DMS79 (cell line): ENCODE measurements at places on chromosomes 4 and X.

DNA sequence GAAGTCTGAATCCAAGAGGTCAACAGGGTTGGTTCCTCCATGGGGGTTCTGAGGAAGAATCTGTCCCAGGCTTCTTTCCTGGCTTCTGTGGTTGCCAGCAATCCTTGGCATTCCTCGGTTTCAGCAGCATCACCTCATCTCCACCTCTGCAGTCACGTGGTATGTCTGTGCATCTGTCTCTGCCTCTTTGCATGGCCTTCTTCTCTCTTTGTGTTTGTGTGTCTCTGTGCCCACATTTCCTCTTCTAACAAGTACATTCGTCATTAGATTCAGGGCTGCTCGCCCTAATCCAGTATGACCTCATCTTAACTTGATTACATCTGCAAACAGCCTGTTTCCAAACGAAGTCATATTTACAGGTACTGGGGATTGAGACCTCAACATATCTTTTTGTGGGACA is 114.0 kb downstream of the BCOR start:
- DNase-seq: no peak

DNA sequence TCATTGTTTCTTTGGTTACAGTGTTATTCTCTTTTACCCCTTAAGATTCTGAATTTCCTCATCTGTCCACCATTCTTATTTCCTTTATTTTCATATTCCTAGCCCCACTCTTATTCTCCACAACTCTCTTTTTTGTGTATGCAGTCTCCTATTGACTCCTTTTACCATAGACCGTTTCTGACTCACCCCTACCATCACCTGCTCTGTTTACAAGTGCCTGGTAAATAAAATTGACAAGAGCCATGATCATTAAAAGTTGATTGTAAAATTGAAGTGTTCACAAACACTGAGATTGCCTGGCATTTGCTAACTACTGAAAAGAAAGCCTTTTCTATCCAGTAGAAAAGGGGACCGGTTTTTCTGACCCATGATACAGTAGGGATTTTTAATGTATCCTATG is 54.4 kb downstream of the MRPL1 start:
- DNase-seq: peak; percentile 54

DNA sequence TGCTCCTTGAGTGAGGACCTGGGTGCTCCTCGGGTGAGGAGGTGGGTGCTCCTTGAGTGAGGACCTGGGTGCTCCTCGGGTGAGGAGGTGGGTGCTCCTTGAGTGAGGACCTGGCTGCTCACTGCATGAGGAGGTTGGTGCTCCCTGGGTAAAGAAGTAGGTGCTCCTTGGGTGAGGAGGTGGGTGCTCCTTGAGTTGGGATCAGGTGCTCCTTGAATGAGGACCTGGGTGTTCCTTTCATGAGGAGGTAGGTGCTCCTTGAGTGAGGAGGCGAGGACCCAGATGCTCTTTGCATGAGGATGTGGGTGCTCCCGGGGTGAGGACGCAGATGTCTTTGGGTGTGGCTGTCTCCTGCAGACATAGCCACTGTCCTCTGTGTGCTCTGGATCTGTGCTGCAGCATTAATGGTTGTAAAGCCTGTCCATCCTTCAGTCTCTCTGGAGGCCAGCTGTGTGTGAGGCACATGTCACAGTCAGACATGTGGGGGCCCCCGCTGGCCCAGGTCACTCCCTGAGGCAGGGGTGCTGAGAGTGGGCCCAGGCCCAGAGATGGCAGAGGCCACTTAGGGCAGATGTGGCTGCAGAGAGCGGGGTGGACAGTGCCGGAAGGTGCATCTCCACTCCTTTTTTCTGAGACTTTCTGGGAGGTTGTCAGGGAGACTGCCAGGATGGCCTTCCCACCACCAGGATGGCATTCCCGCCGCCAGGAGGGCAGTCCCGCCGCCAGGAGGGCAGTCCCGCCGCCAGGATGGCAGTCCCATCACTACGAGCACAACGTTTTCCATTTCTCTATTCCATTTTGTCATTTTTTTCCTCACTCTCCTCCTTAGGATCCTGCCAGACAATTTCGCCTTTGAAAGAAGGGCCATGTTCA is 101.8 kb downstream of the HMX1 start:
- DNase-seq: no peak

GRCh38 chrX:55109306-55109705 is 20.5 kb downstream of the PAGE2 start:
- DNase-seq: no peak

GRCh38 chrX:47936224-47936939 is 67.4 kb downstream of the ZNF182 start:
- DNase-seq: no peak

GRCh38 chrX:139475432-139475831 is 55.1 kb upstream of the F9 start:
- no peak for DNase-seq

DNA sequence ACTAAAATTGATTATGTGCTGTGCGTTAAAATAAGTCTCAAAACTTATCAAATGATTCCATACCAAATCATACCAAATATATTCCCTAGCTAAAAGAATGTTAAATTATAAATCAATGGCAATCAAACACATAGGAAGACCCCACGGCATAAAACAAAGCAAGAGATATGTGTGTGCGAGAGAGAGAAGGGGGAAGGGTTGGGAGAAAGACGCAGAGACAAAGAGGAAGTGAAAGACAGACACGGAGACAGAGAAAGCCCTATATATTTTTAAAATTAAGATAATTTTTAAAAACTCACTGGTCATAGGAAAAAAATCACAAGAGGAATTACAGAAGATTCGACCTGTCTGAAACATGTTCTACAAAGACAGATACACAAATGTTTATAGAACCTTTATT is 371.4 kb downstream of the NLGN4X start:
- no peak for DNase-seq

- no peak for DNase-seq
Observed at GRCh38 chr4:163681208-163681821, 186.8 kb downstream of the TMA16 start.

- DNase-seq: no peak
Observed at GRCh38 chr4:123438031-123438430, 41.4 kb downstream of the SPRY1 start.

DNA sequence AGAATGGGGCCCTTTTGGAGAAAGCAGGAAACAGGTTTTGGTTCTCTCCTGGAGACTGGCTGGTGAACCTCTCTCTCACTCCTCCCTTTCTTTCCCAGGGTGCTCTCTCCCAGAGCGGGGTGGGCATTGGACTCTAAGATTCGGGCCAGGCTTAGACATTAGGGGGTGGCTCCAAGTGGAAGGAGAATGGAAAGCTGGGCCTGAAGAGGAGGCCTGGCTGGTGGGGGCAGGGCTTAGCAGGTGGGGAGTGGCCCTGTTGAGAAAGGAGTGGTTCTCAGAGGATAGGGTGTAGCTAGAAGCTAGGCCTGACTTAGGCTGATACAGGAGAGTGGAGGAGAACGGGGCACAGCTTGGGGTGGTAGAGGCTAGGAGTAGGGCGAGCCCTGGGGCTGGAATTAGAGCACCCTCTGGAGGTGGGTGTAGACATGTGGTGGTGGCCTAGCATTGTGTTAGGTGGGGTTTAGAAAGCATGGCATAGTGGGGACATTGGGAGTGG is 5.7 kb downstream of the PLP2 start:
- DNase-seq: no peak

- DNase-seq: no peak
Observed at GRCh38 chrX:112642349-112642748, 37.4 kb downstream of the LHFPL1 start.

DNA sequence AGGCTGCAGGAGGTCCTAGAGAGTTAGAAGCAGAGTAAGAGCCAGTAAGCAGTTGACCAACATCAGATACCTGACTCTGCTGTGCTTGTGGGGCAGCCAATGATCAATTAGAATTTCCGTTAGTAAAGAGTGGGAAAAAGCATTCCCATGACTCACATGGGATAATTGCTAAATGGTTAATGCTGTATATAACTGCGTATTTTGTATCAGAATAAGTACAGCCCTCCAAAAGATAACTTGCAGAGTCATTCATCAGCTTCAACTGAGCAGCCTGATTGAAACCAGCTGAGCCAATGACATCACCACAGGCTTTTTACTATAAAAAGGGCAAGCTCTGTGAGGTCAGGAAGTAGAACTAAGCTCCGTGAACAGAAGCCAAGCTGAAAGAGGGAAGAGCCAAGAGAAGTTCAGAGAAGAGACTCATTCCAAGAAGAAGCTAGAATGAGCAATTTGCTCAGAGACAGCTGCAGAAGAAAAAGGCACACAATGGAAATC is 67.9 kb downstream of the PPP3CA start:
- DNase-seq: no peak

DNA sequence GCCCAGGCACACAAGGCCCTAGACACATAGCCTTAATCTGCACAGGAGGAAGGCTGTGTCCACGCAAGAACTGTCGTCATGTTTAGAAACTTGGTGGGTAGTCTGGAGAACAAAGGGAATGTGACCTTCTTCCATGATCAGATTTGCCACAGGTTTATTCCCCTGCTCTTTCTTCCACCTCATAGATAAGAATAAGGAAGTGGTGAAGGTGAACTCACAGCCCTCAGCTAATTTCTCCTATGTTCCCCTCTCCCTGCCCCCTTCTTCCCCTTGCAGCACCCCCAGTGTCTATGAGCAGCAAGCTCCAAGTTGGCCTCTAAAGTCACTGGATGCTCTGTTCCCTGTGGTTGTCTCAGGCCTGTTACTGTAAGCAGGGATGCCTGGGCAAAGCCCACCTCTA is 39.8 kb upstream of the LAS1L start:
- DNase-seq: no peak

- no peak for DNase-seq
Observed at GRCh38 chrX:22278375-22278774, 5.7 kb downstream of the CBLL2 start.

GRCh38 chr4:157996061-157997028 is 176.5 kb downstream of the GASK1B start:
- no peak for DNase-seq

GRCh38 chr4:37762294-37762990 is 64.0 kb upstream of the PGM2 start:
- DNase-seq: no peak

GRCh38 chrX:50381729-50382415 is 88.8 kb downstream of the DGKK start:
- no peak for DNase-seq

DNA sequence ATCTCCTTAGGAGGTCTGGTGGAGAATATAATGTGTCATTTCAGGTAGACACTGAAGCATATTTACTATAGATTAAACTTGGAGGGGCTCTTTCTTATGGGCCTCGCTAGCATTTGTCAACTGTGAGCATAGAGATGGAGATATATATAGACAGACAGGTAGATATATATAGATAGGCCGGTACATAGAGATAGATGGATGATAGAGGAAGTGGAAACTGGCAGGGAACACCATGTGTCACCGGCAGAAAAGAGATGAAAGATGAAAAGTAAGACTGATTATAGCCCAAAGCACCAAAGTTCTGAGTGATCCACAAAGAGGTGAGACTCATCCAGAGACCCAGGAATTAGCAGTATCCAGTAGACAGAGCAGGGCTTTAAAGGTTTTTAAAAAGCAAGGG is 268.1 kb downstream of the FBXW7 start:
- DNase-seq: no peak

DNA sequence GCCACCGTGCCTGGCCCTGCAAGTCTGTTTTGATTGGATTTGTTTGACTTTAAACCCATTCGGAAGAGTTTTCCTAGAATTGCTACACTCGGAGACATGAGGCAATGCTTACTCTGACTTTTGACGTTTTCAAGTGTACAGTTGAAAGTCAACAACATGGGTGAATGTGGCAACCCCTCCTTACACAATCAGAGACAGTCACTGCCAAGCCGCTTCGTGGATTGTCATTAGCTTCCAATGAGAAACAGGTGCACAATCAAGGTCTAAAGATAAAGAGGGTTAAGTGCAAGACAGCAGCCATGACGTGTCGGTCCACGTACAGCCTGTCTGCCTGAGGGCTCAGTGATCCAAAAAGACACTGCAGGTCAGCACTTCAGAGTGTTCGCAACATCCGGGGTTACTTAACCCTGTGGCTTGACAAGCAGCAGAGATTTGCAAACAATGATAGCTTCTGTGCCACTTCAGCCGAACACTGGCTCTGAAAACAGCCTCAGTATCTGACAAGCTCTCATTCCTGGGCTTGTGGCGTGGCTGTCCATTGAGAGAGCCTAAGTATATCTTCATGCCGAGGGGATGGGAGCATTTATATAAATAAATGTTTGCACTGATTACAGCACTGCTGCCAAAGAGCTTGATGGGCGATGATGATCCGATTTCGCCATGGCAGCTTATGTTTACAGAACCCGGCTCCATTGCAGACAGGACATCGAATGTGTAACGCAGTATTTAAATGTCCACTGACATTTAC is 180.0 kb downstream of the DHRSX start:
- DNase-seq: no peak

- no peak for DNase-seq
Observed at GRCh38 chr4:62117886-62118285, 917.8 kb downstream of the ADGRL3 start.

- no peak for DNase-seq
Observed at GRCh38 chr4:89737888-89738287, 99.1 kb downstream of the SNCA start.

DNA sequence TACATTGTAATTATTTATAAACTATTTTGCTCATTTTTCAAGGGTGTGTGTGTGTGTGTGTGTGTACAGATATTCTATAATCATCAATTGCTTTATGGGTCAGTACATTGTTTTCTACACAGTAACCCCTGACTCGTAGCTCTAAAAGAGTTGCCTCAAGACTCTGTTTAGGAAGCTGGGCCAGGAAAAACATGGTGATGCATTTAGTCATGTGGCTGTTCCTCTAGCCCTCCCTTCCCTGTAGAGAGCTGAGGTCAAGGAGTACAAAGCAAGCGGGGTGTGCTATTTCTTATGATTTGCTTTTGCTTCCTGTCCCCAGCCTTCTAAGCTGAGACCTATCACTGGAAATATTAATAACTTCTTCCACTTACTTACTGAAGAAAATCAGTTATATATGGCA is 34.8 kb upstream of the SPANXD start:
- no peak for DNase-seq

DNA sequence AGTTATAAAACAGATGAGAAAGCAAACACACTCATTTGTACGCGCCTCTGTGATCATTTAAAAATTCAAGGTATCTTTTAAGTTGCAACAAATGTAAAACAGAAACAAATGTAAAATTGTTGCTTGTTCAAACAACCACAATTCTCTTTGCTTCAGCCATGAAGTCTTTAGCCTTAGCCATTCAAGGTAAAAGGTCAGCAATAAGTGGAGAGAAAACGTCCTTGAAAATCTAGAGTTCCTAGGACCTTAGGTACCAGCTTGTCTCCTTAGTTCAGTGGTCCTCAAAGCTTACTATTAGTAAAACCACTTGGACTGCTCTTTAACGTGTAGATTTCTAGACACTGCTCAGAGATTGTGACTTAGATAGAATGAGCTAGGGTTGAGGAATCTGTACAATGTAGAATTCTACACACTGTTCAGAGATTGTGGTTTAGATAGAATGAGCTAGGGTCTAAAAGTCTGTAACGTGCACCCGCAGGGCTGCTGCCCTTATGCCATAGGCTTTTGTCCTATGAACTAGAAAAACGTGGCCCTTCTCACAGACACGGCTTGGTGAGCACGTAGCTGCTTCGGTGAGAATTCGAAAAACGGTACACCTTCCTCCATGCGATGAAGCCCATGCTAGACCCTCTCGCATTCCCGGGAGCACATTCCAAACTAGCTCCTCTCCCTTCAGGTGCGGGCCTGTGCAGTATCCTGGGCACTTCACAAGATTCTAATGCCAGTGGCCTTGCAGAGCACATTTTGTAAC is 1.7 kb downstream of the PLAC8 start:
- no peak for DNase-seq
